ENCODE measurements at places on chromosomes 3 and 15. TPM values are rescaled to one million over a fixed set of nuclear protein-coding genes. Genes with fewer than 3 reads are reported as not detected.

Gene MRPS25
- total RNA-seq = 15.9 TPM

Gene SPG11
- 81.3 TPM for total RNA-seq

Gene ZKSCAN7
- 4.6 TPM for total RNA-seq

Gene RAD51
- total RNA-seq = 3.2 TPM

Data from smooth muscle cell of the coronary artery (primary cell).